AG10803 (cell line): ENCODE measurements at places on chromosomes 7 and 10.

GRCh38 chr7:20211376-20211775 is 5.8 kb downstream of the MACC1 start:
- no peak for DNase-seq

DNA sequence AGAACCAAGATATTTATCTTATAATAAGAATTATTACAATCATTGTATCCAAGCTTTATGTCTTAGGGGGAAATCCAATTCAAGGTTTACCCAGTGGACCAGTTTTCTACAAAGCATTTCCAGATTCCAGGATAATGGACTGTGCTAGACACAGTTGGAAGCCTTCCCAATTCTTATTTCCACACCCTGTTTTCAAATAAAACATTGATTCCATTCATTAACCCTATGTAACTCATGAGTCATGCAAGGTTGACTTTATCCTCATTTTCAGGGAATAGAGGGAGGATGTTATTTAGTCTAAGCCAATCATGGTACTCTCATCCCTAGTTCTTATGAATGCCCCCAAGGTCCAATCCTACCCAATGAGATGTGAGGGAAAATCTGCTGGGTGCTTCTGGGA is 145.7 kb downstream of the RNLS start:
- DNase-seq = no peak

- DNase-seq = no peak
These were observed 26.2 kb downstream of the ADAM22 start for GRCh38 chr7:87960239-87960638.

DNA sequence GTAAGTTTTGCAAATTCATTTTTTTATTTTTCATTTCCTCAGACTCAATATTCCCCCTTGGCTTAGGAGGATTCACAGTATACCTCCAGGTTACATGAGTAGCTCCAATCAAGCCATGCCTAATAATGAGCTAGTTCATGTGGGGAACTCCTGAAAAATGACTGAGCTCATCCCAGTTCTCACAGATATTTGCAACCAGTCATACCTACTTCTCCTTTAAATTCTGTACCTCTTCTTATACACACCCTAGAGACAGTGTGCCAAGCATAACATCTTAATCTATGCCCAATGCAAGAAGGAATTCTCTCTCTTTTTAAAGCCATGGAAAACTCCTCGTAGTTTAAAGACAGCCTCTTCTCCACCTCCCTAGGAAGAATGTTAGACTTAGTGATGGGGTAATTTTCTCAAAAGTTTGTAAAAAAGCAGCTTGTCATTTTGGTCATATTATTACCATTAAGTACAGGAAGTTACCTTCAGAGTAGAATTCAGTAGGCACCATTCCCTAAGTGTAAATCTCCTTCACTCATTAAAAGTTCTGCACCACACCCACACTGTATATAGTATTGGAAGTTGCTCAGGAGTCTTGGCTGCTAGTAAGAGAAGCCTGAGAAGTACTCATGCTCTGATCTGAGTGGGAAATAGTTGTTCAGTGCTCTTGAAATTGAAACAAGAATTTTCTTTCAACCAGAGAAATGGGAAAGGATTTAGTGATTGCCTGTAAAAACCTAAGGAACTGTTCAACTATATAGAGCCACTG is 72.7 kb downstream of the PTPRZ1 start:
- DNase-seq = no peak

- DNase-seq = no peak
These were observed 7.2 kb upstream of the RELN start for GRCh38 chr7:103996639-103997038.

GRCh38 chr7:79272066-79272669 is 181.3 kb downstream of the MAGI2 start:
- peak; percentile 59 for DNase-seq

GRCh38 chr10:71802715-71803488 is 29.6 kb upstream of the VSIR start:
- DNase-seq = no peak

DNA sequence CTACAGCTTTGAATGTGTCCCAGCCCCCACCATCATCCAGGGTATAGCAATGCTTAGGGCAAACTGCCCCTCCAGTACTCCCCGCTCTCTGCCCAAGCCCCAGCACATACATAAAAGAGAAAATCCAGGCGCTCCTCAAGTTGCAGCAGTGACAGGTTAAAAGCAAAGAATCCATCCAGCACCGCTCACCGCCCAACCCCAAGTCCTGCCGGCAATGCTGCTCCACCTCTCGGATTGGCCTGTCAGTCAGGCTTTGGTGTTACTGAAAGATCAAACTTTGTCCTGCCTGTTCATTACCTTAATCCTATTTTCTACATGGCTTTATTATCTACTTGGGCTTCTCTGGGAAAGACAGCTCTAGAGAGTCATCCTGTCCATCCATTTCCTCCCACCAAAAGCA is 31.9 kb downstream of the DPCD start:
- DNase-seq = no peak

DNA sequence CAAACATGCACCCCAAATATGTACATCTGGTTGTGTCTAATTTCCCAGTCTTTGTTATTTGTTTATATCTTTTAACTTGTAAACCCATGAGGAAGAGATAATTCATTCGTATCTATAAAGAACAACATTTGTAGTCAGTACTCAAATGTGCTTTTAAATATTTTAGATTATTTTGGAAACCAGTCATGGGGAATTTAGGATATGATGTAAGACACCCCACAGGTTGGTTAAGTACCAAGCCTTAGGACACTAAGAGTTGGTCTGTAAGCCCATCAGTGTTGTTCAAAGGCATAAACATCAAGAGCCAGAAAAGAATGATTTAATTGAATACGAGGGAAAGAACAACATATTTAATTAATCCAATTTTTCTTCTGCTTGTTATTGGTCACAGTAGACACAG is 421.1 kb upstream of the SEMA3C start:
- DNase-seq = peak; percentile 74

- DNase-seq = no peak
These were observed 494.5 kb downstream of the DNAJB6 start for GRCh38 chr7:157831143-157831905.

DNA sequence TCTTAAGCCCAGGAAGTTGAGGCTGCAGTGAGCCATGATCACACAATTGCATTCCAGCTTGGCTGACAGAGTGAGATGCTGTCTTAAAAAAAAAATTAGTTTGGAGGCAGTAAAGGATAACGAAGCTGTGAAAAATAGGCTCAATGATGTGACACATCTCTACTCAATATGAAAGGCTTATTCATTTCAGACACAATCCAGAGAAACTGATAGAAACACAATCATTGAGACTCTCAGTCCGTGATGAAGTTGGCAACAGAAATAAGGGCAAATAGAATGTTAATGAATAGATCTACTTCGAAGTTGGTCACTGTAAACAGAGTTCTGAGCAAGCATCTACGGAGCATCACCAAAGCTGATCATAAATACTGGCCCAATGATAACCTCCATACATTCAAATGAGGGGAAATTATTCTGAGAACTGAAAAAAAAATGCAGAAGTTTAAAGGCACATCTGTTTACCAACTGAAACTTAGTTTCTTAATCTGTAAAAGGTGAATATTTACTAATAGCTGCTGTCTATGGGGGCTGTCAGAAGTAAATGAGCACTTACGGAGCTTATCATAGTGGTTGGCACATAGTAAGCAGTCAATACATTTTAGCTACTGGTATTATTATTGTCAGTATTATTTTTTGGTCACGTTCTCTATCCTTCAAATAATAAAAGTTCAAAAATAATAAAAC is 70.4 kb downstream of the AKR1B1 start:
- no peak for DNase-seq

- DNase-seq = no peak
These were observed 10.3 kb upstream of the CALML5 start for GRCh38 chr10:5509691-5510090.

DNA sequence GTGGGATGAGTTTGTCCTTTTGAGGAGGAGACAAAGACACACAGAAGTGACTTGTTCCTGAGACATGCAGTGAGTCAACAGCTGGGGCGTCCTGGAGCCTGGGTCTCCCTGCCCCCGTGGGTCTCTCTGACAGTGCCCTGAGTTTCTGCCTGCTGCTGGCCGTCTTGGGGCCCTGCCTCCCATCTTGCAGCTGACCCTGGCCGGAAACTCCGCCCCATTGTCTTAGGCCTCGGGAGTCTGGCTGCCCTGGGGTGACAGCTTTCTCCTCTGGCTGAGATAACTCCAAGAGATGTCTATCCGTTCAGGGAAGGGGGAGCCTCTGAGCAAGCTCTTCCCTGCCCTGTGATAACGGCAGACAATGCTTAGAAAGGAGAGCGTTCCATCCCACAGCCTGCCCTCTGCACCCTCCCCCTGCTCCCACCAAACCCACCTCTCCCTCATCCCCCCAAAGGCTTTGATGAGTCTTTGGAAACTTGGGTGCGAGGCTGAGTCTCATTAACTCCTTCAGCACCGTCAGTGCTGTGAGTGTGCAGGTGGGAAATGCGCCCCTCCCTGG is 69.5 kb upstream of the PODXL start:
- peak; percentile 77 for DNase-seq

GRCh38 chr10:1184541-1185430 is 128.6 kb downstream of the WDR37 start:
- no peak for DNase-seq

GRCh38 chr10:116457488-116457887 is 29.8 kb downstream of the PNLIPRP3 start:
- no peak for DNase-seq

GRCh38 chr10:114504769-114505579 is 100.7 kb upstream of the AFAP1L2 start:
- peak; percentile 83 for DNase-seq

DNA sequence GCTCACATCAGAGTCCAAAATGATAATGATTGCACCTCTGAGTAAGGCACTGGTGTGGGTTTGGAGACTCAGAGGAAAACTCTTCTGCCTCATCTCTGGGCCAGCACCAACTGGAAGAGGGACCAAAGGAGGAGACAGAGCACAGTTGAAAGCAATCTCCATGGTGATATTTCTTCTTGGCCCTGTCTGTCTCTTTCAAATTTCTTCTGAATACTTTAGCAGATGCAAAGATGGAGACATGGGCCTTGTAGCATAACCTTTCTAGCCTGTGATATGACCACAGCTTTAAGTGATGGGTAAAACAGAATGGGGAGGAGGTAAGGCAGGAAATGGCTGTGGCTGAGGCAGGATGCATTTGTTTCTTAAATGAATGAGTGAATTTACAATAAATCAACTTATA is 12.2 kb upstream of the GIMAP7 start:
- DNase-seq = no peak

GRCh38 chr10:101995451-101996063 is 60.4 kb downstream of the ARMH3 start:
- peak; percentile 24 for DNase-seq

- no peak for DNase-seq
These were observed 107.2 kb upstream of the PPIF start for GRCh38 chr10:79239924-79240581.

DNA sequence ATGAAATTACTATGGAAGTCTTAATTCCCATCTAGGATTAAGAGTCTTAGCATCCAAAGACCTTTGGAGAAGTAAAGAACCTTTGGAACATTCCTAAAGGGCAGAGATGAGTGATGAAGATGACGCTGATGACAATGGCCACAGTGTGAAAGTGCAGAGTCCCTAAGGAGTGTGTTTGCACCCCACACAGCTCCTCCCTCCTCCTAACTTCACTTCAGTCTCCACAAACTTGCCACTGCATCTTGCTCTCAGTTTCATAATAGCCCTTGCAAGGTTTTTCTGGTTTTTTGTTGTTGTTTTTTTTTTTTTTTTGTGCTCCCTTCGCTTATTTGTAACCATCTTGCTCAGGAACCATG is 117.5 kb upstream of the ANLN start:
- DNase-seq = no peak

DNA sequence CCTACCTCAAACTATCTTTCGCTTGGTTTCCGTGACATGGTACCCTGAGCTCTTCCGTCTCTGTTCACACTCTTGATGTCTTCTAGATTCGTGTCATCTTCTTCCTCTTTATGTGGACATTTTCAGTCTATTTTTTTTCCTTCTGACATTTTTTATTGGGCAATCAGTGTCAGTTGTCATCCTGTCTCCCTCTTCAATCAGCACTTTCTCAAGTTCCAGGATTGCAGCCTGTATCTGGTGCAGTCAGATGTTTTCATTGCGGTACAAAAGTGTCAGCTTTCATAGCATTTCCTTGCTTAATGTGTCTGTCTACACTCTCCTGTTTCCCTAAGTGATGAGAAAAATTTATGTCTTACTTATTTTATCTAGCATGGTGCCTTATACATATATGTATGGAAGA is 51.1 kb upstream of the ETV1 start:
- no peak for DNase-seq

GRCh38 chr7:115363916-115364315 is 442.0 kb downstream of the MDFIC start:
- DNase-seq = no peak

GRCh38 chr7:140159497-140159896 is 17.3 kb downstream of the KDM7A start:
- DNase-seq = peak; percentile 81

- DNase-seq = no peak
These were observed 214.6 kb downstream of the PTEN start for GRCh38 chr10:88077977-88078376.

- DNase-seq = peak; percentile 47
These were observed 21.0 kb downstream of the TM9SF3 start for GRCh38 chr10:96565774-96566173.

GRCh38 chr10:101233863-101234262 is 4.6 kb upstream of the LBX1 start:
- DNase-seq = no peak

DNA sequence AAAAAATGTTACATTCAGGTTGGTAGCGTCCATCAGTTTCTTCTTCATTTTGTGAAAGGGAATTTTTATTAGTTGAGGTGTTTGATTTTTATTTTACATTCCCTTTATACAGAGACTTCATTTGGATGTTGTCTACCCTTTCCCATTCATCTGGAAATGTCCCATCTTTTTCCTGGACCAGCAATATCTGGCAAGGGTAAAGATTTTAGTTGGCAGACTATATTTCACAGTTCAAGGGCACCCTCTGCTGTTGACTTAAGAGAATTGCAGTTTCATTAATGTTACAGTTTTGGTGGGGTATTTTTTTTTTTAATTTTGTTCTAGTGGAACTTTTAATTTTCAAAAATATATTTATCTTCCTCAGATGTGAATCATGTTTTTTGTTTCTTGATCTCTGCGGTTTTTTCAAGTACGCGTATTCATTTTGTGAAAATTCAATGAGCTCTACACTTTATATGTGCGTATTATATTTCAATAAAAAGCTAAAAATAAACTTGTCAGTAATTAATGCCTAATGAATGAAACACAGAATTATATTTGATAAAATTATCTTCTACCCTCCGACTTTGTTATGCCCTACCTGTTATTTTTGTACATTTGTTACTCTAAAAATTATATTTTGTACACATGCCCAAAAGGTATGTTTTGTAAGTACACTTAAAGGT is 97.9 kb upstream of the KLF14 start:
- peak; percentile 68 for DNase-seq

GRCh38 chr7:134279898-134280297 is 36.8 kb downstream of the SLC35B4 start:
- no peak for DNase-seq

GRCh38 chr10:100043796-100044195 is 34.0 kb upstream of the DNMBP start:
- peak; percentile 70 for DNase-seq

GRCh38 chr10:131113709-131114291 is 197.7 kb downstream of the TCERG1L start:
- DNase-seq = no peak
